NCI-H345 (cell line): ENCODE measurements at places on chromosomes 6 and 20.

DNA sequence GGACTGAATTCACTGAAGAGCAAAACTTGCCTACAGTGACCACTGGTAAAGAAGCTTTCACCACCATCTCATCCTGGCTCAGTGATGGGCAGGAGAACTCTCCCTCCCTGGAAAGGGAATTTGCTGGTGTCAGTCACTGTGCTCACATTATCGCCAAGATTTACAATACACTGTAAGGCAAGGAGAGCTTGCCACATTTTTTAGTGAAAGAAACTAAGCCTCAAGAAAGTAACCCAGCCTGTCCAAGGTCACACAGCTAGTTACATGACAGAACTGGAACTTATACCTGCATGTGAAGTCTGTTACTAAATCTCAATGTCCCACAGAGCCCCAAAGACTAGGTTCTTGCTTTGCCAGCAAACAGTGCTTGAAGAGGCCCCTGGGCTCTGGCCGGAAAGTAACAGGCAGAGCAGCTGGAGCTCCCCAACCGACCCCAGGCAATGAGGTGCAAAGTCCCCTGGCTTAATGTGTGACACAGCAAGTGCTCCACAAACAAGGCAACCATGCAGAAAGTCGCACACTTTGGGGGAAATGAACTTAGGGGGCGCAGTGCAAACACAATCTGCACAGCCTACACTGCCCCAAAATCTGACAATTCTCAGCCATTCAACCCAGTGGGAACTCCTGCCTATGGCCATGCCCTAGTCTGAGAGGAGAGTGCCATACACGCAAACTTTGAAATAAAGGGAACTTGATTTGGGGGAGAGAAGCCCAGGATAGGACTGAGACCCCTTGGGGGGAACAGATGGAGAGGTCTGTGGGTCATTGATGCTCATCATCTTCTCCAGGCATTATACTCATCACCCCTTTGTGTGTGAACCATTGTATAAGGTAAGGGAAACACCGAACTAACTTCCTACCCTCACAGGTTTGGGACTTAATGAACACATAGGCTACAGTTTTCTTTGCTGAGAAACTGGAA is 1.9 kb downstream of the BCL2L1 start:
- DNase-seq: no peak

DNA sequence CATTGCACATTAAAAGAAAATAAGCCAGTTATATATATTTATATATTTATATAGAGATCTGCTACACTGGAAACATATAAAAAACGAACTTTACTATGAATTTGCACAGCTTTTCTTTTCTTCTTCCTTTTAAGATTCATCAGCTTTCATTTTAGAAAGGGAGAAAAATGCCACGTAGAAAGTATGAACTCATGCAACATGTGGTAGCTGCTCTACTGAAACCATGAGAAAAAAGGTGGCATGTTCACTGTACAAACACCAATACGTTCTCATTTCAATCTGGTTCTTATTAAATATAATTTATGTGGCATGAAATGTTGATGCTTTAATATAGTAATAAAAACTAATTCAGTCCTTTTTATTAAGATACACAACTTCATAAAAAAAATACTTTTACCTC is 68.8 kb upstream of the THEMIS start:
- no peak for DNase-seq

- DNase-seq: no peak
Observed at GRCh38 chr6:63353286-63353630, 33.5 kb upstream of the LGSN start.

- no peak for DNase-seq
Observed at GRCh38 chr6:10531942-10532341, 10.8 kb downstream of the GCNT2 start.

DNA sequence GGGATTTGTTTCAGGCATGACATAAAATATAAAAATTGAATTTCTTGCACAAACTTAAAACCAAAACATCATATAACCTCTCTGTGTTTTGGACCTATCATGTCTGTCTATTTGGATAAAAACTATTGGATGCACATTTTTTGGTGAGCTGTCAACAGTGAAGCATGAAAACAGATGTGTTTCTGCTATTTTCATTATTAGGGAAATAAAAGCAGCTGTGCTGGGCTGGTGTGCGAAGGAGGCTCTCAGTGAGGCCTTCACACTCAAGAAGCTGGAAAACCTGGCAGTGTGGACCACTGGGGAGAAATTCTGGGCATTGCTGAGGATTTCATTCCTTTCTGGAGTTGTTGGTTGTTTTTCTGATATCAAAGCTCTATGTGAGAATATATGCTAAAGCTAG is 395.3 kb downstream of the GJA1 start:
- DNase-seq: no peak

- peak; percentile 81 for DNase-seq
Observed at GRCh38 chr6:156934069-156934460, 156.9 kb downstream of the ARID1B start.
